ENCODE measurements at places on chromosomes 12 and 14.

DNA sequence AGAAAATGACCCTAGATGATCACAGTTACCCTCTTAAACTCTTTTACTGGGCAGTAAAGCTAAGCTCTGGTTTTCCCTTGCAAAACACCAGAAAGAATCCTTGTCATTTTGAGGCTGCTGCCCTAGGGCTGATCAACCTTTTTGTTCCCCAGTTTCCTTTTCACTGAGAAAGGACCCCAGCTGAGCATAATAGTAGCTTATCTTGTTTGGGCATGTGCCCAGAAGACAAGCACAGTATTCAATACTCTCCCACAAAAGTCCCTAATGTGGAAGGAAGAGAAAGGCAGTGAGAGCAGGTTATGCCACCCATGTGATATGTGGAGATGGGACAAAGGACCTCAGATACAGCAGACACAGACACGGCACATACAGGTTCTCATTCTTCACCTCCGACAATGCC, 332.6 kb upstream of the TMPO start:
- no peak for DNase-seq

GRCh38 chr12:111126331-111126730, 206.0 kb upstream of the MYL2 start:
- DNase-seq: no peak

DNA sequence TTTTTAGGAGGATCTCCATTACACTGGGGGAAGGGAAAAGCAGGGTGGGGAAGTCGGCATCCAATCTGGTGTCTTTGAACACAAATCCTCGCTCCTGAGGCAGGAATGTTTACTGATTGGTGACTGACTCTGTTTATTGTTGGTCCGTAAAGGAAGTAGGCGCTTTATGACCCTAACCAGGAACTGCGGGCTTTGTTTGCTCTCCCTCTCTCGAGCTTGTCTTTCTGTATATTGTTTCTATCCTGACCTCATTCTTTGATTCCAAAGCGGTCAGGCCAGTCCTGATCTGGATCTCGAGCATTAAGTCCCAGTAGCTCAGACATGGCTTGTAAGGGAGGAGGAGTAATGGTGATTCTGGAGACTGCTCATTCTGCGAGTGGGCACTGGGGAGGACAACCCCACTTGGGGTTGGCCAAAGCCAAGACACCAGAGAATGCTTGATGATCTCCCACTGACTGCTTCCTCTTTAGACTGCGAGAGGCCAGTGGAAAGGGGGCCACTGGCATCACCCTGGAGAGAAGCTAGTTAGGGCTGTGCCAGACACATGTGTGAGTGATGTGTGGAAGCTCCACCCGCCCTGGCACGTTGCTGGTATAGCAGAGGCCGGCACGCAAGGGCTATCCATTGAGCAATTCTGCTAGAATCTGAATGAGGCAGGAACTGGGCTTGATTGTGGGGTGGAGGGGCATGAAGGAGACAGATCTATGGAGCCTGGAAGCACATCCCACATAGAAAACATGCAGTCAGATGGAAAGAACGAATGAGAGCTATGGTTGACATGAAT, 194.6 kb downstream of the PAX9 start:
- no peak for DNase-seq

GRCh38 chr14:31270196-31270772, 62.7 kb upstream of the HECTD1 start:
- DNase-seq: no peak

- no peak for DNase-seq
Measured at GRCh38 chr12:75337905-75338304, 3.4 kb downstream of the GLIPR1L1 start.

GRCh38 chr12:124032265-124032886, 59.4 kb downstream of the ZNF664 start:
- no peak for DNase-seq

GRCh38 chr14:61101803-61102548, 120.9 kb downstream of the SLC38A6 start:
- no peak for DNase-seq

GRCh38 chr12:47147739-47148138, 68.0 kb upstream of the AMIGO2 start:
- no peak for DNase-seq

- no peak for DNase-seq
Measured at GRCh38 chr14:72677664-72678063, 216.2 kb downstream of the DPF3 start.

DNA sequence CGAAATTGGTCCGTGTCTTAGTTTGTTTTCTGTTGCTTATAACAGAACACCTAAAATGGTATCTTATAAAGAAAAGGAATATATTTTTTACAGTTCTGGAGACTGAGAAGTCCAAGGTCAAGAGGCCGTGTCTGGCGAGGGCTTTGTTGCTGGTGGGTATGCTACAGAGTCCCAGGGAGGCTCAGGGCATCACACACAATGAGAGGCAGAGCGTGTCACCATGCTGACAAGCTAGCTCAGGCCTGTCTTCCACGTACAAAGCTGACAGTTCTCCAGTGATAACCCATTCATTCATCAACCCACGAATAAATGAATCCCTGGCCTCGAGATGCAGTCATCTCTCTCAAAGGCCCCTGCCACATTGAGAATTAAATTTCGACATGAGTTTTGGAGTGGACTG, 56.7 kb upstream of the AEBP2 start:
- DNase-seq: no peak

DNA sequence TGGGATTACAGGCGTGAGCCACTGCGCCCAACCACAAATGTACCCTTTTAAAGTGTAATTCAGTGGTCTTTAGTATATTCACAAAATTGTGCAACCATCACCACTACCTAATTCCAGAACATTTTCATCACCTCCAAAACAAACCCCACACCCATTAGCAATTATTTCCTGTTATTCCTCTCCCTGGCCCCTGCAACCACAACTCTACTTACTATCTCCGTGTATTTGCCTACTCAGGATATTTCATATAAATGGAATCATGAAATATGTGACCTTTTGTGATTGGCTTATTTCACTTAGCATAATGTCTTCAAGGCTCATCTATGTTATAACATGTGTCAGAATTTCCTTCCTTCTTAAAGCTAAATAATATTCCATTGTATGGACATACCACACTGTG, 16.0 kb upstream of the AQP2 start:
- no peak for DNase-seq

- no peak for DNase-seq
Measured at GRCh38 chr12:1741154-1741949, 50.5 kb downstream of the ADIPOR2 start.

DNA sequence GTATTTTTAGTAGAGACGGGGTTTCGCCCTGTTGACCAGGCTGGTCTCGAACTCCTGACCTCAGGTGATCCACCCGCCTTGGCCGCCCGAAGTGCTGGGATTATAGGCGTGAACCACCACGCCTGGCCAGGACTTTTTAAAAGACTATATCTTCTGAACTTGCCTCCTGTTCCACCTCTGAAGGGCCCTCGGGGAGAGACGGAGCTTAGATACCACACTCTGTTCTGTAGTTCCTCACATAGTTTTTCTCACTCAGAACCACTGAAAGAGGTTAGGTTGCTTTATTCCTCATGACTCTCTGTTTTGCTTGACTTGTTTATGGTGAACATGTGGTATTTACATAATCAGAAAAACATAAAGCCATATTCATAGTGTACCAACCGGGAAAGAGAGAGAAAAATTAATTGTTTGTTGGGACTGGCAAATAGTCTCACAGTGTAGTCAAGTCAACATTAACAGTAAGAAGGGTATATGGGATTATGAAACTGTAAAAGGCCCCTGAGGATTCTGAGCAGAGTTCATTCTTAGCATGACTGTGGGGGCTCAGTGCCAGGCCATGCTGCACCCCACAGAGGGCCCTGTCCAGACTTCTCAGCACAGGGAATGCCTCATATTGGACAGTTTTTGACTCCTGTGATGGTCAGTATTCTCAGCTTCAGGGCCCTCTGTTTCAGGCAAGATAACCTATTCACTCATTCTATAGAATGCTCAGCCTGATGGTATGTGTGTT, 342.3 kb downstream of the ZFP36L1 start:
- DNase-seq: no peak

- DNase-seq: no peak
Measured at GRCh38 chr12:42912367-42912766, 322.8 kb upstream of the PRICKLE1 start.

- DNase-seq: no peak
Measured at GRCh38 chr12:122995503-122996187, 15.2 kb downstream of the ARL6IP4 start.

DNA sequence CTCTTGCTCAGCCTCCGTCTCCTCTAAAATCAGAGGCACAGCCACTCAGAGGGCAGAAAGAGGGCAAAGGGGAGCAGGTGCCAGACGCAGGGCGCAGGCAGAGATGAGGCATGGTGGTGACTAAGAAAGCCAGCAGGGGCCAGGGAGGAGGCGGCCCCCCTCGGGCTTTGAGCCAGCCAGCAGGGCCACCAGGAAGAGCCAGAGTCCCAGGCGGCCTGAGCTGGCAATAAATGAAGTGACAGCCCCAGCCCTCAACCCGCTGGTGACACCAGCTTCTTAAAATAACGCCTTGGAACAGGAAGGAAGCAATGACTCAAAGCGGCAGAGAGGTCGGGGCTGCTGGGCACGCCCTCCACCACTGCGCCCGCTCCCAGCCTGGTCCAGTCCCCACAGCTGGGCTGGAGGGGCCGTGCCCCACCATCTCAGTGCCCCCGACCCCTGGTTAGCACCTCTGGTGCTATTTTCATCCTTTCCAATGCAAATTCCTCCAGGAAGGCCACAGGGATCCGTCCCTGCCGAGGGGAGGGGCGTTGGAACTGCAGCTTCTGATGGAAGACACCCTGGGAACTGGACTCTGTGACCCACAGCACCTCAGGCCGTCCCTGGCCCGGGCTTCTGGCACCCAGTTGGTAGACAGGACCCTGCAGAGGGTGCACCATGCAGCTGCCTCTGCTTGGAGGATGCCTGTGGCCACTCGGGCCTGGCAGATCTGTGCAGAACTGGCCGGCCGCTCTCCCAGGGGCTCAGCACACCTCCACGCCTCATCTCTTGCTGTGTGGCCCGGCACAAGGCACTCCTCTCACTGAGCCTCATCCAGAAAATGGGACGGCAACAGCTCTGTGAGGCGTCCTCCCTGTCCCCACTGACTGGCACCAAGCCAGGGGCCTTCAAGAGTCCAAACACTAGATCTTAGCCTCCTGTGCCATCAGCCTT, 113.7 kb downstream of the NCOR2 start:
- DNase-seq: peak; percentile 57

- DNase-seq: no peak
Measured at GRCh38 chr14:33566082-33566481, 384.8 kb downstream of the EGLN3 start.

DNA sequence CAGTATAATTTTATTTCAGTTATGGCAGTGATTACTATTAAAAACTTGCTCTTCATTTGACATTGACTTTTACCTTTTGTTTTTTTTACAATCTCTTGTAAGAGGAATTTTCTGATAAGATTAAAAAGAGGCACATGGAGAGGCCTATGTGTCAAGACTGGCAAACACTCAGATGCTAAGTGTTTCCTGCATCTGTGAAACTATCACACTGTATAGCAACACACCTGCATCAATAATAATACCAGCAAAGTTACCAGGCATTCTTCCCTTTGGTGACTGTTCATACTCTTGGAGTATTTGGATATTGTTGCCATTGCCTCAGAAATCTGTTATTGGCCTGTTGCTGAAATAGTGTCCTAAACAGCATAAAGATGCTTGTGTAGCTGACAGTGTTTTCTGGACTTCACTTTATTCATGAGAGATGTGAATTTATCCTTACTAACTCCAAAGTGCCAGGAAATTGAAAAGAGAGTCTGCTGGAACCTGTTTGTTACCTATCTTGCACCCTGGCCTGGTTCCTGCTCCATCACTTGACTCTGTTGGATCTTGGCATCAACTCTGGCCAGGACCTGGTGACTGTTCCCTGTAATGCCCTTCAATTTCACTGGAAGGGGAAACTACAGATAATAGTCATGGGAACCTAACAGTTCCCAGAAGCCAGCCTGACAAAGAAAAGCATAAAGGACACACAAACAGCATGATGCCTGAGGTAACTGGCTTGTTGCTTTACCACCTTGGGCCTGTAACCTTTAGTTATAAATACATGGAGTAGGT, 19.8 kb downstream of the SLC16A7 start:
- DNase-seq: no peak

All from activated T-helper 1 cell treated with anti-CD3 and anti-CD28 coated beads, Interleukin-2, amount 50 U/mL, for 16 hours (primary cell).